Breast epithelium (tissue), 4 donors: ENCODE measurements at places on chromosomes 11 and 22. TPM values are rescaled to one million over a fixed set of nuclear protein-coding genes. Genes with fewer than 3 reads are reported as not detected.

KIF18A gene
- 0.32 TPM for total RNA-seq

CHRDL2 gene
- 4.2 TPM for total RNA-seq

GRCh38 chr11:127709960-127710359 is 709.4 kb upstream of the KIRREL3 start:
- no peak overlapping the region for H3K27ac ChIP-seq
- no peak overlapping the region for H3K4me3 ChIP-seq
- H3K4me1 ChIP-seq = no peaks in the 10 kb centered on the region
- H3K27me3 ChIP-seq = no peaks in the 10 kb centered on the region
- H3K36me3 ChIP-seq = no peaks in the 10 kb centered on the region

DNA sequence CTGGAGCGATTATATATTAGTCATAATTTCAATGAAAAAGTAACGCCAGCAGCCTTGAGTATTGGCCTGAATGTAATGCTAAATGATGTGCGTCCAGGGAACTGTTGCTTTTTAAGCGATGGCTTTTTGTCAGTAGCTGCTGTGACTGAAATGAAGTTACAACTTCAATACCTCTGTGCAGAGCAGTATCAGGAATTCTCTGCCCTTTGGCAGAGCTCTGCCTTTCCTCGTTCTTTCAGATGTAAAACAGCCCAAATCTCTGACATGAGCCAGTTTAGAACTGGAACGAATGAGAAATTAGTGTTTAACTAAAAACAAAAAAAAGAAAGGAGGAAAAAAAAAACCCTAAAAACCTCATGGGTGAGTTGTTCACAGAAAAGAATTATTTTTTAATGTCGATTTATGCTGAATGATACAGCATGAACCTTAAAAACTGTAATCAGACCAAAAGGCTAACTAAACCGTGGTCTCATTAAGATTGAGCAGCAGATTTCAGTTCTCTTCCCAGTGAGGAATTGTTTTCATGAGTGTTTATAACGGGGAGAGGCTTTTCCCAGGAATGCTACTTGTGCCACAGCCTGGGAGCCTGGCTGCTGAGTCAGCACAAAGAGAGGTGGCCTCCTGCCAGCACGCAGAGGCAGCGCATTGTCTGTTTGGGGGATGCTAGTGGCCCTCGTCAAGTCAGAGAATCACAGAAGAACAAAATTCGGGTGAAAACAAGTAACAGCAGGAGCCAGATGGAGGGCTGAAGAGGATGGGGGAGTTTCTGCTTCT is 146.2 kb upstream of the RASSF10 start:
- no peaks in the 10 kb centered on the region for H3K27me3 ChIP-seq
- H3K27ac ChIP-seq = peak overlapping the region; percentile 31
- no peaks in the 10 kb centered on the region for H3K36me3 ChIP-seq

- DNase-seq = peak; percentile 76
- no peaks in the 10 kb centered on the region for H3K27me3 ChIP-seq
- H3K36me3 ChIP-seq = no peaks in the 10 kb centered on the region
- H3K4me1 ChIP-seq = peaks cover 21% of the 10 kb centered on the region
- no peak overlapping the region for H3K4me3 ChIP-seq
These were observed 57.8 kb downstream of the PPFIBP2 start for GRCh38 chr11:7571640-7572000.

DNA sequence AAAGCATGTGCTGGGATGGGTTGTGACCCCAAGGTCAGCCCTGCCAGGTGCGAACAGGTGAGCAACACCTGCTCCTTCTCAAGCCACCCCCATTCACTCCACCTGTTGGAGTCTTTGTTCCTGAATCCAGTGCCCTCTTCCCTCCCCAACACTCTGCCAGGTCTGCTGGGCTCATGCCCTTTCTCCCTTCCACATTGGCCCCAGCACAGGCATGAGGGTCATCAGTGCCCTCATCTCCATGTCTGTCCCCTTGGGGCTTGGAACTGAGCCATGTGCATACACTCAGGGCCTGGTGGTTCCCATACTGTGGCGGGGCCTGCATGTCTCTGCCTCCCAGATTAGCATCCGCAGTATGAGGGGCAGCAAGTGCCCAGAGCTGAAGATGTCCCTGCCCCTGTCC is 19.1 kb downstream of the RFPL2 start:
- no peaks in the 10 kb centered on the region for H3K27me3 ChIP-seq
- H3K27ac ChIP-seq = no peak overlapping the region
- H3K4me1 ChIP-seq = no peaks in the 10 kb centered on the region
- no peaks in the 10 kb centered on the region for H3K36me3 ChIP-seq
- no peak for DNase-seq

- no peak overlapping the region for H3K27ac ChIP-seq
- H3K4me3 ChIP-seq = no peak overlapping the region
- no peaks in the 10 kb centered on the region for H3K27me3 ChIP-seq
- H3K4me1 ChIP-seq = no peaks in the 10 kb centered on the region
These were observed 109.3 kb upstream of the CRYBB3 start for GRCh38 chr22:25090225-25090890.

GRCh38 chr11:134815404-134815803 is 403.4 kb upstream of the B3GAT1 start:
- H3K4me3 ChIP-seq = no peak overlapping the region
- H3K4me1 ChIP-seq = no peaks in the 10 kb centered on the region
- no peaks in the 10 kb centered on the region for H3K27me3 ChIP-seq
- DNase-seq = no peak

- peak overlapping the region; percentile 75 for H3K4me3 ChIP-seq
- peak overlapping the region; percentile 98 for H3K27ac ChIP-seq
- no peaks in the 10 kb centered on the region for H3K27me3 ChIP-seq
- DNase-seq = peak; percentile 69
These were observed 667 bp downstream of the RAB6A start for GRCh38 chr11:73760135-73760678.

- H3K27me3 ChIP-seq = peaks cover 35% of the 10 kb centered on the region
- H3K27ac ChIP-seq = no peak overlapping the region
- DNase-seq = no peak
- no peaks in the 10 kb centered on the region for H3K4me1 ChIP-seq
- no peak overlapping the region for H3K4me3 ChIP-seq
- no peaks in the 10 kb centered on the region for H3K36me3 ChIP-seq
These were observed 55.1 kb downstream of the CYTH4 start for GRCh38 chr22:37337204-37337943.

GRCh38 chr11:100925935-100926334 is 203.7 kb downstream of the PGR start:
- H3K36me3 ChIP-seq = no peaks in the 10 kb centered on the region
- no peak overlapping the region for H3K27ac ChIP-seq
- H3K4me3 ChIP-seq = no peak overlapping the region
- no peaks in the 10 kb centered on the region for H3K27me3 ChIP-seq

- H3K4me3 ChIP-seq = no peak overlapping the region
- H3K27ac ChIP-seq = no peak overlapping the region
- no peak for DNase-seq
- H3K36me3 ChIP-seq = no peaks in the 10 kb centered on the region
These were observed 33.8 kb upstream of the LRRC32 start for GRCh38 chr11:76704171-76704948.

- no peak overlapping the region for H3K4me3 ChIP-seq
- H3K36me3 ChIP-seq = no peaks in the 10 kb centered on the region
- H3K4me1 ChIP-seq = no peaks in the 10 kb centered on the region
- DNase-seq = no peak
- no peaks in the 10 kb centered on the region for H3K27me3 ChIP-seq
These were observed 21.9 kb downstream of the MMP13 start for GRCh38 chr11:102933627-102934026.

DNA sequence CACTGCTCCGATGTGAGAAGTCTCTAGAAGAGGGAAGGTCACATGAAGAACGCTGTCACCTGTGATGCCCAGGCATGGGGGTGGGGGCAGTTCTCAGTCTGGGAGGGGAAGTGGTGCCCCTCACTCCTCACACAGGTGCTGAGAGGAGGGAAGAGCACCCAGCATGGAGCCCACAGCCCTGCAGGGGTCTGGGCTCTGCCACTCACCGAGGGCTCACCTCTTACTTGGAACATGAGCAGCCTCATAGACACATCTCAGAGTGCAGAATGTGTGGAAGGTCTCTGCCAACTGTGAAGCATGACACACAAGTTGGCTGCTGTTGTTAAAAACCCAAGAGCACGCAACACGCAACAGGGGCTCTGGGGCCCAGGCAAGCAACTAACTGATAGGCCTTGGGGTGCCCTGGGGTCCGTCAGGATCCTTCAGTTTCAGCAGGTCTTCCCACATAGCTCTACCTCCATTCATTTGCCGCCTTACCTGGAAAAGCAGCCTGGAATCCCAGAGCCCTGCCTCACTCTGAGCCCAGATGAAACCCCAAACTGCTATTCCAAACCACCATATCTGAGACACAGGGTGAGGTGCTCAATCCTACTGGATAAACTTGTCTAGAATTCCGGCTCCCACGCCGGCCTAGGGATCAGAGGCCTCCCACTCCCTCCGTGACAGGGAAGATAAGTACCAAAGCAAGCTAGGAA is 17.5 kb upstream of the TMPRSS4 start:
- no peak for DNase-seq
- H3K4me3 ChIP-seq = no peak overlapping the region
- peaks cover 5% of the 10 kb centered on the region for H3K27me3 ChIP-seq
- H3K27ac ChIP-seq = no peak overlapping the region
- H3K4me1 ChIP-seq = no peaks in the 10 kb centered on the region
- H3K36me3 ChIP-seq = no peaks in the 10 kb centered on the region

DNA sequence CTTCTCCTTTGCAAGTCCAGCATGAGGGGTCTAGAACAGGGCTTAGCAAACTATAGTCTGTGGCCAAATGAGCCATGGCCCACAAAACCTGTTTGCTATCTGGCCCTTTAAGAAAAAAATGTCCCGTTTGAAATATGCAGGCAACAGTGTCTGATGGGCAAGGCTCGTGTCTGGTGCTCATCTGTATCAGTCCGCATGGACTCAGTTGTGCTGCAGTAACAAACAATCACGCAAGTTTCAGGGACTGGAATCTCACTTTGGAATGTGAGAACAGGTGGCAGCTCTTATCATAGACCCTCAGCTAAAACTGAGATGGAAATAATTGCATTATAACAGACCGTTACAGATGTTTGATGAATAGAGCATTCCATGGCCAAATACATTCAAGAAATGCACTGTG is 19.1 kb upstream of the PVALB start:
- no peaks in the 10 kb centered on the region for H3K27me3 ChIP-seq
- DNase-seq = no peak
- no peak overlapping the region for H3K27ac ChIP-seq
- H3K4me3 ChIP-seq = no peak overlapping the region
- no peaks in the 10 kb centered on the region for H3K36me3 ChIP-seq
- no peaks in the 10 kb centered on the region for H3K4me1 ChIP-seq
